ENCODE measurements at places on chromosomes 7 and 10.

GRCh38 chr7:134245253-134245652, 71.5 kb downstream of the SLC35B4 start:
- no peak for DNase-seq

- no peak for DNase-seq
Observed at GRCh38 chr7:107359520-107360316, 110.1 kb upstream of the GPR22 start.

DNA sequence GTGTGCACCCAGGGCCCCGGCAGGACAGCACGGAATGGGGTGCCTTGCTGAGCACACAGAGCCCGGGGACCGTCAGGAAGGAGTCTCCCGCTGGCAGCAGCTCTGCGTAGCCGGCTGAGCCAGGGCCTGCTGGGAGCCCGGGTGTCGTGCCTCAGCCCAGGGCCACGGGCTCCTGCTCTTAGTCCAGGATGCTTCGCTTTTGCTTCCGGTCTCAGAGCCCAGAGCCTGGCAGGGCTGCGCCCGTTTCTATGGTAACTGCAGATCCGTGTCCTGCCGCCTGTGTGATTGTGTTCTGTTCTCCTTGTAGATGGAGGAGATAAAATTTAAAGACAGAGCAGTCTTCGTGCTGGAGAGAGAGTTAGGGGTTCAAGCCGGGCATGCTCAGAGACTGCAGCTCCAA, 53.7 kb upstream of the DPYSL4 start:
- no peak for DNase-seq

DNA sequence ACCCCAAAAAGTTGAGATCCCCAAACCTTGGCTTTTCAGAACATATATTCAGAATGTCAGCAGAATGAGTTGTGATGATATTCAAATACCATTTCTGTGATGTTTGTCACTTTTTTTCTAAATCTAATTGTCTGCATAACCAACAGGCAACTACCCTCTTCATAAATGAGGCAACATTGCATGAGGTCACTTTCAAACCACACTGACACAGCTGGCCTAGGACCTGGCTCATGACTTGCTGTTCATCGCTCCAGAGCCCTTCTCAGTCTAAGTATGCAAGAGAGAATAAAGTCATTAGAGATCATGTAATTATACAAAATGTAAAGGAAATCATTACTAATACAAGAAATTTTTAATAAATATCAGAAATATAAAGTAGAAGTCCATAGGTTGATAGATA, 681.9 kb downstream of the GRM8 start:
- no peak for DNase-seq

- DNase-seq: peak; percentile 66
Observed at GRCh38 chr10:127906548-127907377, at the start of gene PTPRE. Gene PTPRE, plus strand, starts transcription at chr10:127907103. Its CDS starts 133,779 bp downstream, at chr10:128040882.

DNA sequence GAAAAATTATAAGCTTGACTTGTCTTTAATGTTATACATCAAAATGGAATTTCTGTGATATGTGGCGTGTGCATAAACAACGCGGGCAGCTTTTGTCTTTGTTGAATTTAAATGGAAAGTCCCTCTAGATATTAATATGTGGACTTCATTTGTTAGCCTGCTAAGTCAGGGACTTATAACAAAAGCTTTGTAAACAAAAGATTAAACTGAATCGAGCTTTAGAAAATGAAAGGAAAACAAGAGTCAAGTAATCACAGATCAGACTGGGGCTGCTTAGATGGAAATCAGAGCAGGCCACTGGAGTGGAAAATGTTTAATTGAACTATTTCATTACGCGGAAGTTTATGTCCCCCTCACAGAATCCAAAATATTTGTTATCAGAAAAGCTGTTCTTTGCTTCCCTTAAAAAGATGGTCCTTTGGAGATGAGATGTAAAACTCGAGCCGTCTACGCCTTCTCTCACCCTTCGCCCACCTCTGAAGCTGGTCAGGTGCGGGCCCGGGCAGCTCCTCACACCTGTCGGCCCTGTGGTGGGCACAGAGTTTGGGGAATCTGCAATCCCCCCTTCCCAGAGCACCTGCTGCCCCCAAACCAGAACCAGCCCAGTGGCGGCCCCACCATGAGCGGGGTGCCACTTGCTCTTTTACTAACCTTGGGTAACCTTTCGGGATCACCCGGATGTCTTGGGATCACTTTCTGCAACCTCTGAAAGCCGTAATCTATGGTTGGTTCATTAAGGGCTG, 116.2 kb downstream of the EBF3 start:
- DNase-seq: no peak

GRCh38 chr7:30572212-30572841, 22.4 kb upstream of the GARS1 start:
- DNase-seq: no peak

DNA sequence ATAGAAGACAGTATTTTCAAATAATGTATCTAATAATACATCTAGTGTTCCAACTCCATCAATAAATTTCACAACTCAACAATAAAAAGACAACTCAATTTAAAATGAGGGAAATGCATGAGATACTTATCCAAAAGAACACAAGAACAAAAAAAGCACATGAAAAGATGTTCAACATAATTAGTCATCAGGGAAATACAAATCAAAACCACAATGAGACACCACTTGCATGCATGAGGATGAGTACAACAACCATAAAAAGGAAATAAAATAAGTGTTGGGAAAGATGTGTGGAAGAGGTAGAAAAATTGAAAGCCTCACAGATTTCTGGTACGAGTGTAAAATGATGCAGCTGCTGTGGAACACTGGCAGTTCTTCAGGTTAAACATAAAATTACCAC, 111.6 kb upstream of the PTPRZ1 start:
- no peak for DNase-seq

GRCh38 chr7:98771519-98771918, 98.3 kb downstream of the TMEM130 start:
- DNase-seq: peak; percentile 52

DNA sequence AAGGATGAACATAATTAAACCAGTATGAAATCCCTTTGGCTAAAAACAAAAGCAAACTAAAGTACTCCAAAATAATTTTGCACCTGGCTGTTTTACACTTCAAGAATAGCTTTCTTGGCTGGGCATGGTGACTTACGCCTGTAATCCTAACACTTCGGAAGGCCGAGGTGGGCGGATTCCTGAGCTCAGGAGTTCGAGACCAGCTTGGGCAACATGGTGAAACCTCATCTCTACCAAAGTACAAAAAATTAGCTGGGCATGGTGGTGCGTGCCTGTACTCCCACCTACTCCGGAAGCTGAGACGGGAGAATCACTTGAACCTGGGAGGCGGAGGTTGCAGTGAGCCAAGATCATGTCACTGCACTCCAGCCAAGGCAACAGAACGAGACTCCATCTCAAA, 92.2 kb upstream of the AMPH start:
- DNase-seq: no peak

- DNase-seq: no peak
Observed at GRCh38 chr10:7374795-7375194, 36.0 kb downstream of the SFMBT2 start.

DNA sequence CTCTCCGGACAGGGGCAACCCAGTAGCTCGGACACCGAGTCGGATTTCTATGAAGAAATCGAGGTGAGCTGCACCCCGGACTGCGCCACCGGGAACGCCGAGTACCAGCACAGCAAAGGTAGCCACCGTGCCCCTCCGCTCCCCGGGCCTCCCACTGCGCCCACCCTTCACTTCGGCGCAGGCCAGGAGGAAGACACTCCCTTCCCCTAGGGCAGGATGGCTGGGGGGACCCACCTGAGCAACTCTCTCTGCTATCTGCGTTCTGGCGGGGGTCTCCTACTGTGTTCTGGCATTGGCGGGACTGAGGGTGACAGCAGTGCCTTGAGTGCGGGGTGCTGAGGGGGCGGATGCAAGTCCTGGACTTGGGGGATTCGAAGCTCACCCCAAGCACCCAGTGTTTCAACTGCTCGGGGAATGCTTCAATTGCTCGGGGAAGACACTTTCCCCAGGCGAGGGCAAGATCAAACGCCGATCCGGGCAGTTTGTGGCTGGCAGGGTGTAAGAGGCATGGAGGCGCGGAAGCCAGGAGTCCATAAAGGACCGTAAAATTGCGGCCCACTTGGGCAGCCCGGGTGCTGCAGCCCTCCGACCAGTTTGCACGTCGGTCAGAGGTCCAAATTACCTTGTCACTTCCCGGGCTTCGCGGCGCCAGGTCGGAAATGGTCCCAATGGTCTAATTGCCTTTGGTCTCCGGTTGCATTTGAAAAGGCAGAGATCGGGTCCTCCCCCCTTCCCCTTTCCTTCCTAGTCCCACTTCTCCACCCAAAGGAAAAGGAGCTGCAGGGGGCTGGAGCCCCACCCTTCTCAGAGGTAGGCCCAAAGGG, 950 bp downstream of the EVX1 start:
- DNase-seq: no peak

All from mucosa of gallbladder (tissue), 1 donor.